CD4-positive, alpha-beta T cell treated with Interferon alpha-2 for 1 hour (primary cell): ENCODE measurements at places on chromosomes 11 and 22.
A peak's percentile ranks its signal among the peaks of the same experiment; 100 is the strongest.

- no peak for DNase-seq
Observed at GRCh38 chr22:44442851-44443595, 55.0 kb downstream of the RTL6 start.

GRCh38 chr11:2898366-2899079 is 12.9 kb upstream of the CDKN1C start:
- DNase-seq: peak; percentile 71

- no peak for DNase-seq
Observed at GRCh38 chr11:125201525-125202141, 37.1 kb downstream of the PKNOX2 start.

DNA sequence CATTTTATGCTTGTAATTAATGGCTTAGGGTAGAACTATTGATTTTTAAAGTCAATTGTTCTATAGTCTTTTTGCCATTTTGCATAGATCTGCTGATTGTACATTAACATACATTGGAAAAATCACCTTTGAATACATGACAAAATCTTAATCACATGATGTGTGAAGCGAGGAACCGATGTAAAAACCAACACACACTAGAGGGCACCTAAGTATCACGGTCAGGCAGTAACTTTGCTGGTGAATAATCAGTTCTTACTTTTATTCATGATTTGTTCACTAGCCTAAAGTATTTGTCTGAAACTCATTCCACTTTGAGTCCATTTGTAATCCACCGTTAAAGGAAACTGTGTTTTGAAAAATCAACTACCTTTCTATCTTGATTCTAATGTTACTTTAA is 28.2 kb downstream of the JHY start:
- DNase-seq: peak; percentile 3

DNA sequence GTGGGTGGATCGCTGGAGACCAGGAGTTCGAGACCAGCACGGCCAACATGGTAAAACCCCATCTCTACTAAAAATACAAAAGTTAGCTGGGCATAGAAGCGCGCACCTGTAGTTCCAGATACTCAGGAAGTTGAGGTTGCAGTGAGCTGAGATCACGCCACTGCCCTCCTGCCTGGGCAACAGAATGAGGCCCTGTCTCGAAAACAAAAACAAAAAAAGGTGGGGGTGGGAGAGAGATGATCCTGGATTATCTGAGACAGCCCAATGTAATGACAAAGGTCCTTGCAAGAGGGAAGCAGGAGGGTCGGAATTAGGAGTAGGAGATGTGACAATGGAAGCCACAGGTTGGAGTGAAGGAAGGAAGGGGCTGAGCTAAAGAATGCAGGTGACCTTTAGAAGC is 87.6 kb upstream of the APOA1 start:
- DNase-seq: peak; percentile 57

DNA sequence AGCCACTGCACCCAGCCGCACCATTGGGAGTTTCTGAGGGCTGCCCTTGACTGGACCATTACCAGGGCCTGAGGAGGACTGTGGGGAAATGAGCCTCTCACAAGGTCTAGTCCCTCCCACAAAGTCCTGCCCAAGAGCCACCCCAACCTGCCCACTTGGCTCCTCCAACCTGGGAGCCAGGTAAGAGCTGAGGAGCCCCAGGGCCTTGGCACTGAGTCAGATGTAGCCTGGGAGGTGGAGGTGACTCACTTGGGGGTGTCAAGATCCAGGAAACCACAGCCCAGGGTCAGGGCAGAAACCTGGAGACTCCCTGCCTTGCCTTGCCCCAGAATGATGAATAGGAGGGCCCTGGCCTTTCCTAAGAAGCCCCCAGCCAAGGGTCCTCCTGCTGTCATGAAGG is 25.8 kb upstream of the P2RY2 start:
- no peak for DNase-seq

DNA sequence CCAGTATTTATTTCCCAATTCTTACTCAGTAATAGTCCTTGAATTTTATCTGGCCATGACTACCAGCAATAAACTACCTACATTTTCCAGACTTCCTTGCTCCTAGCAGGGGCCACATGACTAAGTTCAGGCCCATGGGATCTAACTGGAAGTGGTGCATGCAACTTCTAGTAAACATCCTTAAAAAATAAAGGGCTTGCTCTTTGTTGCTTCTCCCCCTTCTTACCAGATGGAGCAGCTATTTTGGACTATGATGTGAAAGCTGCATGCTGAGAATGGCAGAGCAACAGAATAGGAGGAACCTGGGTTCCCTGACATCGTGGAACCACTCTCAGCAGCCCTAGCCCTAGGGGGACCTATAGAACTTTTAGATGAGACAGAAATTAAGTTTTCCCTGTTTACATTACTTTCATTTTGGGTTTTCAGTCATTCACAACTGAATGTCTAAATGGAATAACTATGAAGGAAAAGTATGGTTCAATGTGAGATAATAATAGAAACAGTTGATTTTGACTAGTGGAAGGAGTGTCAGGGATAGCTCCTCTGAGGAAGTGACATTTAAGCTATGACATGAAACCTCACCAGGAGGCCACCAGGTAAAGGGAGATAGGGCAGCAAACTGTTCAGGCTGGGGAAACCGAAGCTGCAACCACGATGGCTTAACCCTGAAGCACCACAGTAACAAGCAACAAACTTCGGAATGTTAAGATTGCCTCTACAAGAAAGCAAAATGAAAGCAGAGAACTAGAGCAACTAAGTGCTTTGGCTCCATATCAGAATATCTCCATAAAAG is 48.9 kb downstream of the PHF21A start:
- no peak for DNase-seq

- no peak for DNase-seq
Observed at GRCh38 chr11:47511917-47512316, 41.0 kb downstream of the CELF1 start.

DNA sequence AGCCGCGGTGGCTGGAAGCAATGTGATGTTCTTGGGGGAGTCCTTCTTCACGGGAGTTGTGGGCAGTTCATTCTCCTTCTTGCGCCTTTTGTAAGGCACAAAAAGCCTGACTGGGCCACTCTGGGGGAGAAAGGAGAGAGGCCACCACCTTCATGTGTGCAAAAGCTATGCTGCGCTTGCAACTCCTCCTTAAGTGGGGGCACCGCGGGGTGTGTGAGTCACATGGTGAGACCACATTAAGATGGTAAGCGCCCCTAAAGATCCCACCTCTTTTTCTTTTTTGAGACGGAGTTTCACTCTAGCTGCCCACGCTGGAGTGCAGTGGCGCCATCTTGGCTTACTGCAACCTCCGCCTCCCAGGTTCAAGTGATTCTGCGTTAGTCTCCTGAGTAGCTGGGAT is 14.1 kb downstream of the DEAF1 start:
- DNase-seq: no peak

GRCh38 chr11:11028017-11028692 is 170.3 kb upstream of the ZBED5 start:
- DNase-seq: peak; percentile 66

DNA sequence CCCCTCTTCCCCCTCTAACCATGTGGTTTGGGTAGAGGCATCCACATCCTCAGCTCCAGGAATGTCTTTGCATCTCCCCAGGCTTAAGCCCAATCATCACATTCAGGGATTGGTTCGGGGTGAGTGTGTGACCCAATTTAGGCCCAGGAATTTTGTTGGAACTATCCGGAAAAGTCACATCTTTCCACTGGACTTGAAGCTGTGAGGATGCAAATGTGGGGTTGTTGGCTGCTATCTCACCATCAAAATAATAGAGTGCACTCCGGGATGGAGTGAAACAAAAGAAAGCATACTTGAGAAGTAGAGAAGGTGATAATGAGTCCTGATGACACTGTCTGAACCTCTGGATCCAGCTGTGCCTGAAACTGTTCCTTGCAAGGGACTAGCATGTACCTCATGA is 33.8 kb upstream of the OLFML1 start:
- DNase-seq: no peak
